ENCODE measurements at places on chromosomes 13 and 19.

- no peak for DNase-seq
These were observed at the start of gene ZFP28 for GRCh38 chr19:56538761-56539263. ZFP28 (plus strand) TSS chr19:56538948; CDS start chr19:56539019, 71 bp downstream.

GRCh38 chr19:46863818-46864629 is 3.2 kb downstream of the ARHGAP35 start:
- no peak for DNase-seq

- DNase-seq: peak; percentile 39
These were observed 240.9 kb upstream of the SERP2 start for GRCh38 chr13:44132710-44133109.

DNA sequence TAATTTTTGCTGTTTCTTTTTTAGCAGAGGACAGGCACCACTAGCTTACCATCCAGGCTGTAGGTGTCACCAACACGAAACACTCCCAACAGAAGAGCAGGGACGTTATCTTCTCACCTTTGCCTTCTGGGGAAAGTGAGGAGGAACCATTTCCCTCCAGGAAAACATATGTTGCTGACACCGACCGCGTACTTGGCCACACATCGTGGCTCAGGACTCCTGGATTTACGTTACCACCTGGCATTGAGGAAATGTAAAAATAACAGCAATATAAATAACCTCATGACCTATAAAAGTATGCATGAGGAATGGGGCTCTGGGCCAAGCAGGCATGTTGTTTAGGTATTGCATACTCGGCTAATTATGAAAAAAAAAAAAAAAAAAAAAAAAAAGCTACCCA is 525.1 kb downstream of the MYO16 start:
- no peak for DNase-seq

GRCh38 chr19:2942928-2943640 is 1.7 kb downstream of the ZNF77 start:
- no peak for DNase-seq

- DNase-seq: no peak
These were observed 4.2 kb downstream of the ARHGAP45 start for GRCh38 chr19:1070931-1071791.

DNA sequence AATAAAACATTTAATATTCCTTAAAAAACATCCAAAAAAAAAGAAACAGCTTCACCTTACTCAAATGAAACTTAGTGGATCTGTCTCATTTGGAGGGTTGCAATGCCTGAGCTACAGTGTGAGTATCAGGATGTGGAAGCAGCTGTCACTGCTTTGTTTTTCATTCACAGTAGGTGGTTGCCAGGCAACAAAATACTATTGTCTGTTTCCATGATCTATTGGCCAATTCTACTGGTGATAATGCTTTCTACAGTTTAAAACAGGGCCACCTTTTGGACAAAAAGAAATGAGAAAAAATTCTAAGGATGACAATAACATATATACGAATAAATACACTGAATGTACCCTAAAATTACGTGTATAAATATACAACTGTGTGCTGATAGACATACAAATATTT is 3.0 kb downstream of the ENOX1 start:
- no peak for DNase-seq

DNA sequence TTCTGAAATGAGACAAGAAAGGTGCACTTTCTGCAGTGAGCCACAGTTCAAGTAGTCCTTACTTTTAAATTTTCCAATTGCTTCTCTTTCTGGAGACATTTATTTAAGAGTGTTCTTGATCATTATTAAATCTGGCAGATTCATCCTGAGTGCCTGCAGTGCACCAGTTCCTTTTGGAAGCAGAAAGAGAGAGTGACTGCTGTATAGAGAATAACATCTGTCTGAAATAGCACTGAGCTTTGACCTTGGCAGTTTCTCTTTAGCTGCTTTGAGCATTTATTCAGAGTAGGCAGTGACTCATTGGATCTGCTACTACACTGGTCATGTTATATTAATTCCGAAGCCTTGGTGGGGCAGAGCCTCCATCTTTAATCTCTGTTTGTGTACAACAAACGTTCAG is 1373.7 kb downstream of the PCDH9 start:
- DNase-seq: no peak

DNA sequence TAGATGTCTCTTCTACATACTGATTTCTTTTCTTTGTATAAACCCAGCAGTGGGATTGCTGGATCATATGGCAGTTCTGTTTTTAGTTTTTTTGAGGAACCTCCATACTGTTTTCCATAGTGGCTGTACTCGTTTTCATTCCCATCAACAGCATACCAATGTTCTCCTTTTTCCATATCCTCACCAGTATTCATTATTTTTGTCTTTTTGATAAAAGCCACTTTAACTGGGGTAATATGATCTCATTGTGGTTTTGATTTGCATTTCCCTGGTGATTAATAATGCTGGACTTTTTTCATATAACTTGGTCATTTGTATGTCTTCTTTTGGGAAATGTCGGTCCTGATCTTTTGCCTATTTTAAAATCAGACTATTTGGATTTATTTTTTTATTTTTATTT is 108.5 kb downstream of the PAN3 start:
- no peak for DNase-seq

DNA sequence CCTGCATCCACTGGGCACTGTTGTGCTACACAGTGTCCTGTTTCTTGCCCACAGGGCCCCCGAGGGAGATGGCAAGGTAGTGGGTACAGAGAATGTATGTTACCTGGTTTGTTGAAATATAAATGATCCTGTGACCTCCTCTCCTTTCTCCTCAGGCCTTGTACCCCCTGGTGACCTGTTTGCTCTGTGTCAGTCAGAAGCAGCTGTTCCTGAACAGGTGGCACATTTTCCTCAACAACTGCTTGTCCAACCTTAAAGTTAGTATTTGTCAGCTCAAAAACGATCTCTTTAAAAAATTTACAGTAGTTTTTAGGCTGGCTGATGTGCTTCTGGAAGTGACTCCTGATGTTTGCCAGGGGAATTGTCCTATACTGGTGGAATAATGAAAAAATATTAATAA is 105.1 kb downstream of the FRY start:
- no peak for DNase-seq

DNA sequence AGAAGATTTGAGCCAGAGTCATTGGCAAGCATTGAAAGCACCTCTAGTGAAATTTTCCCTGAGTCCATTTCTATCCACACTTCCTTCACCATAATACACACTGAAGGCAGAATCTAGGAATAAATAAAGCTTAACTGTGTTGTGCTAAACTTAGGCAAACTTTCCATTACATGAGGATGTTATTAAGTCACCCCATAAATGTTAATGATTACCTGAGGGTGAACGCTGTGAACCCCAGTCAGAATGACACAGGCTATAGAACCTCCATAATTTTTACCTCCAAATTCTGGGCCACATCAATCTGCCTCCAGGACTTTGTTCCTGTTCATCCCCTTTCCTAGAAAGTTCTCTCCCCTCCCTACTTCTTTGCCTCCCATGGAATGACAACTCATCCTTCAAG is 71.0 kb downstream of the RAP2A start:
- no peak for DNase-seq

DNA sequence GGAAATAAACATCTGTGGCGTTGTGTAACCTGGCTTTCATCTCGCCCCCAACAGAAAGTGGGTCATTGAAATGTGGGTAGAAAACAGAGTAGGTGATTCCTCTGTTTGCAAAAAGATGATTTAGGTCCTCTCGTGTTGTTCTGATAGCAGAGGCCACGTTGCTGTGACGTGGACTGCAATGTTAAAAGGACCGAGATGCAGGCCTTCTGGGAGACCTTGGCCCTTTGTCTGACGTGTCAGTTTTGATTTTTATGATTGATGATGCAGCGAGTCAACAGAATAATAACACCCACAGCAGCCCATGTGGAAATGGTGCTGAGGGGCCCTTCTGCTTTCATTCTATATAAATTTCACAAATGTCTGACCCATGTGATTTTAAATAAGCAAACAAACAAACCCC is 68.9 kb downstream of the FGF9 start:
- no peak for DNase-seq

DNA sequence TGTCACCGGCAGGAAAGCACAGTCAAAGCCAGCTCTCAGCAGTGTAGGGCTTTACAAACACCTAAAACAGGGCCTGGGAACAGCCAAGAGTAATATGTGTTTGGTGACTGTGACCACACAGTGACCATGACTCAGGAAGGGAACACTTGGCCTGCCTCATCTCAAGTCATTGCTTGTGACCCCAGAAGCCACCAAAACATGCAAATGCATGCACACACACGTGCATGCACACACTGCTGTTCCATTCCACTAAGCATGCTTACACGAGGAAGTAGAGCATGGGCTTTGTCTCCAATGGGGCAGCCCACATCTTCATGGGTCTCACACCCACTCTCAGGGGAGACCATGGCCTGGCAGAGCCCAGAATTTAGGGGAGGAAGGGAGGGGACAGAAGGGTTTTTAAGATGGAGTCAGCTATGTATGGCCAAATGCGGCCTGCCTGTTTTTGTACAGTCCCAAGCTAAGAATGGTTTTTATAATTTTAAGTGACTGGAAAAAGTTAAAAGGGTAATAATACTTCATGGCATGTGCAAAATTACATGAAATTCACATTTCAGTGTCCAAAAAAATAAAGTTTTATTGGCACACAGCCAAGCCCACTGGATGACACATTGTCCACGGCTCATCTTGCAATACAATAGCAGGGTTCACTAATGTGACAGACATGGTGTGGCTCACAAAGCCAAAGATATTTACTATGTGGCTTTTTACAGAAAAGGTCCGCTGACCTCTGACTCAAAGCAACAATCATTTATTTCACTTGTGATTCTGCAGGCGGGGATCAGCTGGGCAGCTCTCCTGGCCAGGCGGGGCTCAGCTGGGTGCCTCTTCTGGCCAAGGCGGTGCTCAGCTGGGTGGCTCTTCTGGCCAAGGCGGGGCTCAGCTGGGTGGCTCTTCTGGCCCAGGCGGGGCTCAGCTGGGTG is 17.3 kb downstream of the ZFR2 start:
- DNase-seq: no peak

GRCh38 chr13:70585109-70585508 is 476.9 kb upstream of the KLHL1 start:
- DNase-seq: no peak

DNA sequence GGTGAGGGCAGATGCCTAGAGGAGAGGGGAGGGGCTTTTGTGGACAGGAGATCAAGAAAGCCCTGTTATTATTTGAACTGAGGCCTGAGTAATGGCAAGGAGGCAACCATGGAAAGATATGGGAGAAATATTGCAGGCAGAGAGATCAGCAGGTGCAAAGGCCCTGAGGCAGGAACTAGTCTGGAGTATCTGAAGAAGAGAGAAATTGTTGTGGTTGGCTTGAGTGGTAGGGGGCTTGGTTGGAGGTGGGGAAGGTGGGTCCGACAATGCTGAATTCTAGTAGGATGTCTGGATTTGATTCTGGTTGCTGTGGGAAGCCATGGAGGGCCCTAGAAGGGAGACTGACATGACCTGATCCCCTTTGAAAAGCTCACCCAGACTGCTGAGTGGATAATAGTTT is 2.4 kb upstream of the URI1 start:
- DNase-seq: no peak

DNA sequence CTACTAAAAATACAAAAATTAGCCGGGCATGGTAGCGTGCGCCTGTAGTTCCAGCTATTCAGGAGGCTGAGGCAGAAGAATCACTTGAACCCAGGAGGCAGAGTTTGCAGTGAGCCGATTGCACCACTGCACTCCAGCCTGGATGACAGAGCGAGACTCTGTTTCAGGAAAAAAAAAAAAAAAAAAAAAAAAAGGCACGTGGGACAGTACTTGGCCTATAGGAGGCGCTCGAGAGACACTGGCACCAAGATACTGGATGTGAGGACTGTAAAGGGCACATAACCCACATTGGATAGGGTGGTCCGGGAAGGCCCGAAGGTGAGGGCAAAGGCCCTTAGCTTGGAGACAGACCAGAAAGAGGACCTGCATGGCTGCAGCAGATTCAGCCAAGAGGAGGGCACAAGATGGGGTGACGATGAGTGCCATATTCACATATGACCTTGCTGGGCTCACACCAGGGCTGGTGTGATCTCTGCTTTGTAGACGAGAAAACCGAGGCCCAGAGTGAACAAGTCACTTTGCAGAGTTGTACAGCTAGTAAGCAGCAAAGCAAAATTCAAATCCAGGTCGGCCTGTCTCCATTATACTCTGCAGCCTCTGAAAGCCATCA is 89.4 kb downstream of the DPF1 start:
- no peak for DNase-seq

- DNase-seq: peak; percentile 27
These were observed 112.8 kb downstream of the TDRD3 start for GRCh38 chr13:60509601-60510386.

- no peak for DNase-seq
These were observed at the start of gene TLE5 for GRCh38 chr19:3062165-3063105. TLE5 (minus strand) TSS chr19:3062495; CDS start chr19:3062200, 295 bp downstream.

DNA sequence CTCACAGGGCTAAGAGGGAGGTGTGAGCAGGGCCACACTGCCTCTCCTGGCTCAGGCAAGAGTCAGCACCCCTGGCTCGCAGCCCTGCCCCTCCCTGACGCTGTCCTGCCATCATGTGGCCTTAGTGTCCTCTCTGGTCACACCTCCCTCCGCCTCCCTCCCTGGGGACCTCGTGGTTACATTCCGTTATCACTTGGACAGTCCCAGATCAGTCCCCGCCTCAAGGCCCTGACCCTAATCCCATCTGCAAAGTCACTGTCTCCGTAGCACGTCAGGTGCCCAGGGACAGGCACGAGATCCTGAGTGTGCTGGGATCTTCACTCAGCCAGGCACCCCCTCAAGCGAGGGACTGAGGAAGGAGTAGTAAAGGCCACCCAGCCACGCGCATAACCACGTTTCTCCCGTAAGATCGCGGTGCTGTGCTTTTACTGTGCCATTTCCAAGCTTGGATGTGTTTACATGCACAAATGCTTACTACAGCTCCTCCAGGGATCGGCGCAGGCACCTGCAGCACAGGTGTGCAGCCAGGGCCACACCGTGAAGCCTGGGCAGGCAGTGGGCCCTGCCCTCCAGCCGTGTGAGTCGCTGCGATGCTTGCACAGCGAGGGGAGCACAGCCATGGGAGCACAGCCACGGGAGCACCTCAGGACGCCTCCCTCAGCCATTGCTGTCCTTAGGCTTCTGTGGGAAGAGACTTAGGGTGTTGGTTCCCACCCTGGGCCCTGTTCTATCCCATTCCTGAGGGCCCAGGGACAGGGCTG is 10.7 kb upstream of the TMEM255B start:
- no peak for DNase-seq

- DNase-seq: no peak
These were observed 217.2 kb upstream of the HTR2A start for GRCh38 chr13:47114030-47114429.

- no peak for DNase-seq
These were observed 1048.4 kb downstream of the SLITRK1 start for GRCh38 chr13:82833923-82834322.

DNA sequence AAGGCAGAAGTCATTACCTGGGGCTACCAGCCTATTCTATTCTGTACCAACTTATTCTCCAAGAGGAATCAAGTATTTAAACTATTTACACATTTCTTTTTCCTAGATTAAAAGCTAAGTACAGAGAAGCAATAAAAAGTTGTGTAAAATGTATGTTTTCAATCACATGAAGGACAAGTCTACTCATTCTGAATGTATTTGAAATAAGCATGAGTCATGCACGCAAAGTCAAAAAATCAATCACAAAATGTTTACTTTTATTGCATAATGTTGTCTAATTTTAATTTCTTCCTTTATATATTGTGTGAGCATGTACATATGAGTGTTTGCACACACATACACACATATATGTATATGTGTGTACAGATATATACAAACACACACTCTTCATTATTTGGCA is 136.7 kb downstream of the DACH1 start:
- no peak for DNase-seq

Measured in glomerular endothelial cell (primary cell).